Progenitor cell of endocrine pancreas (in vitro differentiated cells): ENCODE measurements at places on chromosomes 4 and X. TPM values are rescaled to one million over a fixed set of nuclear protein-coding genes. Genes with fewer than 3 reads are reported as not detected.
A peak's percentile ranks its signal among the peaks of the same experiment; 100 is the strongest.

GRCh38 chr4:165177725-165178666, 29.4 kb upstream of the KLHL2 start:
- no peaks in the 10 kb centered on the region for H3K27me3 ChIP-seq
- no peak overlapping the region for H3K4me3 ChIP-seq
- H3K27ac ChIP-seq: no peak overlapping the region
- H3K36me3 ChIP-seq: peaks cover 3% of the 10 kb centered on the region

GRCh38 chrX:68719904-68720614, 72.6 kb downstream of the STARD8 start:
- H3K4me1 ChIP-seq: peaks cover 1% of the 10 kb centered on the region
- no peak overlapping the region for H3K27ac ChIP-seq
- H3K4me3 ChIP-seq: no peak overlapping the region
- no peak for DNase-seq
- no peaks in the 10 kb centered on the region for H3K27me3 ChIP-seq
- H3K36me3 ChIP-seq: no peaks in the 10 kb centered on the region

The CXorf66 gene
- total RNA-seq: not detected in 2 replicates

DNA sequence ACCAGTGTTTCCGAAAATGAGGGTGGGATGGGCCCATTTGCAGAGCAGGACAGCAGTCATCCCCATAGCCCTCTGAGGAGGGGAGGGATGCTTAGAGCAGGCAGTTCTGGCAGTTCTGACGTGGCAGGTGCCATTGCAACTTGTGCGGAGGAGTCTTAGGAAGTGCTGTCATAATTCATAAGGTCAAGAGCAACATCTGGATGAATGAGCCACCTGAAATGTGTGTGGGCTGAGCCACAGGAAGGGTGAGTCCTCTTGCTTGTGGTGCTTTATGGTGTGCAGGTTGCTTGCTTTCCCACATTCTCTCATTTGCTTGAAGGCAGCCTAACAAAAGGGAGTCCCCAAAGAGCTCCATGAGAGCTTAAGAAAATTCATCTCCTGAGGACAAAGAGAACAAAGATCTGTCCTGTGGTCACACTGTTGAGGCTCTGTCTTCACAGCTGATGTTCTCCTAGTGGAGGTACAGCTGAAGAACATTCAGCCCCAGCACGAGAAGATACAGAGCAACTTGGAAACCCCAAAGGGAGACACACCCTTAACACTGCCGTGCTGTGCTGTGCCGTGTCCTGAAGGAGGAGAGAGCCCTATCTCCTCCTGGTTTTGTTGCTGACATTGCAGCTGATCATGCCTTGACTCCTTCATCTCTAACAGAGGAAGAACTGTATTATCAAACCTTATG, 60.3 kb downstream of the DLG3 start:
- DNase-seq: no peak
- H3K27ac ChIP-seq: peak overlapping the region; percentile 35
- H3K27me3 ChIP-seq: no peaks in the 10 kb centered on the region
- peaks cover 16% of the 10 kb centered on the region for H3K4me1 ChIP-seq
- no peak overlapping the region for H3K4me3 ChIP-seq

The DGAT2L6 gene
- total RNA-seq: not detected in 2 replicates

The TMEM271 gene
- not detected in 2 replicates for total RNA-seq

GRCh38 chrX:110847334-110847733, 51.7 kb upstream of the CHRDL1 start:
- H3K4me3 ChIP-seq: no peak overlapping the region
- H3K36me3 ChIP-seq: no peaks in the 10 kb centered on the region
- peaks cover 14% of the 10 kb centered on the region for H3K4me1 ChIP-seq
- no peak overlapping the region for H3K27ac ChIP-seq
- no peaks in the 10 kb centered on the region for H3K27me3 ChIP-seq

The DSPP gene
- not detected in 2 replicates for total RNA-seq
